ENCODE measurements at places on chromosomes 11 and 22. TPM values are rescaled to one million over a fixed set of nuclear protein-coding genes. Genes with fewer than 3 reads are reported as not detected.

PHF21B gene
- not detected for total RNA-seq

GRCh38 chr11:90223248-90223585, 368 bp upstream of the CHORDC1 start:
- no peaks in the 10 kb centered on the region for H3K36me3 ChIP-seq
- H3K27ac ChIP-seq, result peak overlapping the region; percentile 86
- H3K4me1 ChIP-seq, result peaks cover 36% of the 10 kb centered on the region

SYNGR1 gene
- total RNA-seq, result 2.4 TPM

DNA sequence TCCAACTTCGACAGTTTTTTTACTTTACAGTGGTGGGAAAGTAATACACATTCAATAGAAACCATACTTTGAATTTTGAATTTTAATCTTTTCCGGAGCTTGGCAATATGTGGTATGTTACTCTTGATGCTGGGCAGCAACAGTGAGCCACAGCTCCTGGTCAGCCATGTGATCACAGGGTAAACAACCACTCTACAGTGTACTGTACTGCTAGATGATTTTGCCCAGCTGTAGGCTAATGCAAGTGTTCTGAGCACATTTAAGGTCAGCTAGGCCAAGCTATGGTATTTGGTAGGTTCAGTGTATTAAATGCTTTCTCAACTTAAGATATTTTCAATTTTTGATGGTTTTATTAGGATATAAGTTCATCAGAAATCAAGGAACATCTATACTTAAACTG, 48.7 kb upstream of the GRIK4 start:
- no peak for DNase-seq
- H3K4me1 ChIP-seq, result no peaks in the 10 kb centered on the region
- no peaks in the 10 kb centered on the region for H3K36me3 ChIP-seq
- no peaks in the 10 kb centered on the region for H3K27me3 ChIP-seq

C22orf42 gene
- not detected for total RNA-seq

NPTXR gene
- 5.9 TPM for total RNA-seq

GRCh38 chr22:46545086-46545792, 7.8 kb upstream of the CELSR1 start:
- no peaks in the 10 kb centered on the region for H3K27me3 ChIP-seq
- no peak overlapping the region for H3K27ac ChIP-seq
- no peak overlapping the region for H3K4me3 ChIP-seq
- no peak for DNase-seq
- no peaks in the 10 kb centered on the region for H3K36me3 ChIP-seq

DNA sequence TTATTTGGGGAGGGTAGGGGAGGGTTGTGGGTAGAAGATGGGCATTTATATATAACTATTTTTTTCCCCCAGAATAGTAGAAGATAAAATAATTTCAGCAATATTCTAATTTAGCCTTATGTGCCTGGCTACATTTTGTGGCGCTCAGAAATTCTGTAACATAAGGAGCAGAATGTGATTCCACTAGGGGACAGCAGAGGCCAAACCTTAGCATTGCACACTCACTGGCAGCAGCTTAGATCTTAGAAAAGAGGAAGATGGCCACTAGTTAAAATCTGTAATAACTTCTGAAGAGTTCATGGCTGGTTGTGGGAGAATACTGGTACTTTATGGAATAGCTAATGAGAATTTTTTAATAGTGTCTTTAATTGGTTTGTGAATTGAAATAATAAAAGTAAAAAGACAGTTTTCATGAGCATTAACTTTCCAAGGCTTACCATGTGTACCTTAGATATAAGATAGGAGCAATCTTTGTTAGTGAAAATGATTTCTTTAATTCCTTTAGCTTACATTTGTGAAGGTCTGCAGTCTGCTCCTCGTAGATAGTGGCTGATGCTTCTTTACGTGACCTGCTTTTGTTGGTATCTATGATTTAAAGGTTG, 33.1 kb downstream of the DDX10 start:
- no peak overlapping the region for H3K4me3 ChIP-seq
- H3K27me3 ChIP-seq, result no peaks in the 10 kb centered on the region
- no peak for DNase-seq
- peaks cover 5% of the 10 kb centered on the region for H3K36me3 ChIP-seq
- H3K27ac ChIP-seq, result no peak overlapping the region

GRCh38 chr11:8201644-8202365, 33.0 kb upstream of the RIC3 start:
- no peaks in the 10 kb centered on the region for H3K36me3 ChIP-seq
- no peaks in the 10 kb centered on the region for H3K27me3 ChIP-seq
- no peak overlapping the region for H3K4me3 ChIP-seq
- H3K4me1 ChIP-seq, result no peaks in the 10 kb centered on the region
- no peak overlapping the region for H3K27ac ChIP-seq
- no peak for DNase-seq

DNA sequence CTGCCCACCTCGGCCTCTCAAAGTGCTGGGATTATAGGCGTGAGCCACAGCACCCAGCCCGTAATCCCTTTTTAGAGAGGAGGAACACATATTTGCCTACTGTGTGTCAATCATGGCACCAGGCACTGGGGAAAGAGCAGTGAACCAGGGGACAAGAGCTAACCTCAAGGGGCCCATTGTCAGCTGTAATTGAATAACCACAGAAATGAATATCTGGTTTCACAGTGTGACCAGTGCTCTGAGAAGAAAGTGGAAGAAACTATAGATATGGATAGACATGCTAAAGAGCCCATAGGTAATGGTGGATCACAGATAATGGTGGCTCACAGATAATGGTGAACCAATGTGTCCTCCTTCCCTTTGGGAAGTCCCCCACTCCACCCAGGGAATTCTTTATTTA, 8.6 kb upstream of the KCTD14 start:
- no peak overlapping the region for H3K4me3 ChIP-seq
- no peaks in the 10 kb centered on the region for H3K36me3 ChIP-seq
- no peaks in the 10 kb centered on the region for H3K4me1 ChIP-seq

DNA sequence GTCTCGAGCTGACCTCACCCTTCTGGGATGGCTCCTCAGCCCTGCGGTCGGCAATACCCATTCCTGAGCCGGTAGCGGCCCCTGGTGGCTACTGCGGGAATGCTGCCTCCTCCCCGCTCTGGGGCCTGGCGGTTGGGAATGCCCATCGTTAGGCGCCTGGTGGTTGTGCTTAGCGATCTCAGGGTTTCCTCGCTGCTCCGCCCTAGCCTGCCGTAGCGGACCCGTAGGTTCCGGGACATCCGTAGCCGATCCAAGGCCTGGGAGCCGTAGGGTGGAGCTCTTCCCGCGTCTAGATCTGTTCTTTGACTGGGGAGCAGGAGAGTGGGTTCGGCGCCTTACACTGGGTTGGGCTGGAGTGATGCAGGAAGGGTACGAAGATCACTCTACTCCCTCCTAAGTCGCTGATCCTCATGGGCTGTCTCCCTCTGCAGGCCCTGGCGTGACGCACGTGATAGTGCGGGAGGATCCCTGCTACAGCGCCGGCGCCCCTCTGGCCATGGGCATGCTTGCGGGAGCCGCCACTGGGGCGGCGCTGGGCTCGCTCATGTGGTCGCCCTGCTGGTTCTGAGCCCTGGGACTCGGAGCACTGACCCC, 14.8 kb downstream of the PLEKHB1 start:
- no peak overlapping the region for H3K4me3 ChIP-seq
- H3K4me1 ChIP-seq, result peaks cover 7% of the 10 kb centered on the region
- peak; percentile 71 for DNase-seq
- no peak overlapping the region for H3K27ac ChIP-seq
- no peaks in the 10 kb centered on the region for H3K27me3 ChIP-seq
- H3K36me3 ChIP-seq, result no peaks in the 10 kb centered on the region

DNA sequence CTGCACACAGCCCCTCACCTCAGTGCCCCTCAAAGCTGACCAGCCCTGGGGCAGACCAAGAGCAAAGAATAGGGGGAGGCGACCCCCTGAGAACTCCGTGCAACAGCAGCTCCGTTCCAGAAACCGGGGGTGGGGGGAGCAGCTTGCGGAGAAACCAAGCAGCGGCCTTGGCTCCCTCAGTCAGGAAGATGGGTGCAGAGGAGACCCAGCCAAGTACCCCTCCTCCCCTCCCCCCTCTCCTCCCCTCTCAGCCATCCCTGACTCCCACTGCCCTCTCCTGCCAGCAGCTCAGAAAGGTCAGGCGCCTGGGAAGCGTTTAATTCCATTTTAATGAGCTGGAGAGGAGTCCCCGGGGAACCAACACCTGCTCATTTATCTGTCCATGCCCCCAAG, 78.9 kb downstream of the PDE2A start:
- H3K27me3 ChIP-seq, result peaks cover 6% of the 10 kb centered on the region
- no peaks in the 10 kb centered on the region for H3K36me3 ChIP-seq
- DNase-seq, result no peak
- no peak overlapping the region for H3K4me3 ChIP-seq

- H3K4me1 ChIP-seq, result no peaks in the 10 kb centered on the region
- H3K36me3 ChIP-seq, result no peaks in the 10 kb centered on the region
- H3K27me3 ChIP-seq, result no peaks in the 10 kb centered on the region
- no peak overlapping the region for H3K27ac ChIP-seq
- H3K4me3 ChIP-seq, result no peak overlapping the region
Measured at GRCh38 chr22:29780748-29781676, 13.8 kb downstream of the UQCR10 start.

DNA sequence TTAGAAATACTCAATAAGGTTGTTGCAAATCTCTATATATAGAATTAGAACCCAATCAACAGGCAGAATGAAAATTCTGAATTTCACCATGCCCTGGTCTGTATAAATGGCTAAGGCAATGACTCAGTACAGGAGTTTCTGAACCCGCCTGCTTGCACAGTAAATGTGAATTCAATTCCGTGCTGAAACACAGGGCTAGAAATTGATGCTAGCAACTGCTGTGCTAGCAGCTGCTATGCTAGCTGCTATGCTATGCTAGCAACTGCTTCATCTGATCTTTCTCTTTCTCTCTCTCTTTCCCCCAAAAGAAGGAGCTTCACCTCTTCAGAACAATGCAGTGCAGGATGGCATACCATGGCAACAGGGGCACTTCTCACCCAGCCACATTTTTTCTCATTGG, 9.7 kb upstream of the OR52J3 start:
- no peaks in the 10 kb centered on the region for H3K36me3 ChIP-seq
- H3K4me1 ChIP-seq, result no peaks in the 10 kb centered on the region
- no peaks in the 10 kb centered on the region for H3K27me3 ChIP-seq
- no peak for DNase-seq
- H3K4me3 ChIP-seq, result no peak overlapping the region

- no peak overlapping the region for H3K4me3 ChIP-seq
- H3K36me3 ChIP-seq, result no peaks in the 10 kb centered on the region
- no peaks in the 10 kb centered on the region for H3K4me1 ChIP-seq
- no peak for DNase-seq
- H3K27me3 ChIP-seq, result no peaks in the 10 kb centered on the region
- H3K27ac ChIP-seq, result no peak overlapping the region
Measured at GRCh38 chr11:11349870-11350337, 3.1 kb downstream of the CSNK2A3 start.

KRTAP5-4 gene
- not detected for total RNA-seq

DNA sequence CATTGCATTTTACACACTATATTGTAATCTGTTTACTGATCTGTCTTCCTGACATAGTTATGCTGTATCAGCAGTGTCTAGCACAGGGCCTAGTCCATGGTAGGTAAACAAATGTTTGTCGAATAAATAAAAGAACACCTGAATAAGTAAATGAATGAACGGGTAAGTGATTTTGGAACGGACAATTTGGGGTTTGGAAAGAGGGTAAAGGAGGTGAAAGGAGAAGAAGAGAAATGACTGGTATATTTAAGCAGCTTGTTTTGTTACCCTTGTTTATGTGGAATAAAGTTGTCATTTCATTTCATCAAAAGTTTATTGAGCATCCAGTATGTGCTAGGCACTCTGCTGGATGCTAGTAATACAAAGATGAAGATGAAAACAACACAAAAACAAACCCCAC, at the start of gene HEPN1:
Gene HEPN1 (plus strand): TSS at position 301 of the 400 bp plus-strand sequence.
- no peak within 1 kb of the TSS for H3K4me3 ChIP-seq
- H3K27me3 ChIP-seq, result no peaks in the 10 kb centered on the region

TP53AIP1 gene
- total RNA-seq, result not detected

- H3K36me3 ChIP-seq, result no peaks in the 10 kb centered on the region
- no peak overlapping the region for H3K27ac ChIP-seq
- DNase-seq, result no peak
- H3K27me3 ChIP-seq, result no peaks in the 10 kb centered on the region
Measured at GRCh38 chr11:134583397-134583990, 171.5 kb upstream of the B3GAT1 start.

DNA sequence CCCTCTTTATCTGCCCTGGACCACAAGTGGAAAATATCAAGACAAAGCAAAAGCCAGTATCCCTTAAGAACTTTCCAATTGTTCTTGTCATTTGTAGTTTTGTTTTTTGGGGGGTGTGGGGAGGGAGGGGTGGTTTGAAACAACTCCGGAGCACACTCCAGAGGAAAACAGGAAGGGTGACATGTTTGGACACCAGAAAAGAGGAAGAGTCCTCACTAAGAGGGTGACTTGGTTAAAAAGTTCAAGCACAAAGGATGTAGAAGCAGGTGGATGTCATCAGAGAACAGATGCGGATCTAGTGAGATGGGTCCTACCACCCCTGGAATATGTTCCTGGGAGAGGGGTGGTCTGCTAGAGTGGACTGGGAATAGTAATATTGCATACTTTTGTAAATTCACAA, 25.8 kb downstream of the ADAMTS8 start:
- no peak for DNase-seq
- no peaks in the 10 kb centered on the region for H3K36me3 ChIP-seq
- H3K27ac ChIP-seq, result no peak overlapping the region

GRCh38 chr11:81853791-81854190, 879.9 kb downstream of the FAM181B start:
- H3K4me3 ChIP-seq, result no peak overlapping the region
- no peak overlapping the region for H3K27ac ChIP-seq
- H3K4me1 ChIP-seq, result no peaks in the 10 kb centered on the region
- no peaks in the 10 kb centered on the region for H3K27me3 ChIP-seq

POLR3H gene
- 69.9 TPM for total RNA-seq

TSGA10IP gene
- total RNA-seq, result not detected

DNA sequence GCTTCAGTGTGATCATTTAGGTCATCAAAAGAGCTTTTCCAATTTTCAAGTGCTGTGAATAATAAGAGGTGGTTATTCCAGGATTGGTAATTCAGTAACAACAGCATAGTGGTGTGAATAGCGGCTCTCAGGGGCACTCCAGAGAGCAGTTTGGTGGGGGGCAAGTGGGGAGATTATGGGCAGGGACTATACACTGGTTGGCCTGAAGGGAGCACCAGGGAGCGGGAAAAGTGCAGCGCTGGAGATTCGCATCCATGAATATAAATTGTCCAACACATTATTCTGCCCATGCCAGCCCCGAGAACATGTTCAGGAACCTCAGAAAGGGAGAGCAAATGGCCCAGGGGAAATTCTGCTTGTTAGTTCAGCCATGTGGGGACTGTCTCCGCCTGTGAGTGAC, 37.9 kb downstream of the OR6Q1 start:
- H3K4me3 ChIP-seq, result no peak overlapping the region
- no peak for DNase-seq
- no peak overlapping the region for H3K27ac ChIP-seq
- H3K36me3 ChIP-seq, result no peaks in the 10 kb centered on the region

All from CD8-positive, alpha-beta memory T cell (primary cell).